ENCODE measurements at places on chromosomes 11 and 22.
A peak's percentile ranks its signal among the peaks of the same experiment; 100 is the strongest.

DNA sequence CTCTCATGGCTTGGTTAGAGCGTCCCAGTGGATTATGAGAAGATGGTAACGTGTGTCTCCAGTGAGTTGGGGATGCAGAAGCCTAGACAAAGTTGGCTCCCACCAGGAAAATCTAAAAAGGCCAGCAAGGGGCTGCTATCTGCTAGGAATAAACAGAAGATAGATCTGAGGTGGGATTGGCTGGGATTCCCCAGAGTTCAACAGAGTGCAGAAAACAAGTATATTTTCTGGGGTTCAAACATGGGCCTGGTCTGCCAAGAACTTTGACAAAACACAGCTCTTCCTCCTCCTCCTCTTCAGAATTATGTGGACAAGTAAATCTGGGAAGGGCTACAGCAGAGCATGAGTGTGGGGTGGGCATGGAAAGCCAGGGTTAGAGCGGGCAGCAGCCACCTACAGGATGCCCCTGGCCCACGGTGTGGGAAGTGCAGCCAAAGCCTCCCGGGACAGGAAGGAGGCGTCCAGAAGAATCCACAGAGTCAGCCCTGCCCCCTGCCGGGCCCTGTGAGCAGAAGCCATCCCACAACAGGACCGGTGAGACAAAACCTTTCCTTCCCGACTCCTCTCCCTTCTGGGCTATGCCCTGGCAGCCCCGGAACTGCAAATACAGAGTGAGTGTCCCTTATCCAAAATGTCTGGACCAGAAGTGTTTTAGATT is 67.1 kb downstream of the CD82 start:
- DNase-seq = peak; percentile 54

DNA sequence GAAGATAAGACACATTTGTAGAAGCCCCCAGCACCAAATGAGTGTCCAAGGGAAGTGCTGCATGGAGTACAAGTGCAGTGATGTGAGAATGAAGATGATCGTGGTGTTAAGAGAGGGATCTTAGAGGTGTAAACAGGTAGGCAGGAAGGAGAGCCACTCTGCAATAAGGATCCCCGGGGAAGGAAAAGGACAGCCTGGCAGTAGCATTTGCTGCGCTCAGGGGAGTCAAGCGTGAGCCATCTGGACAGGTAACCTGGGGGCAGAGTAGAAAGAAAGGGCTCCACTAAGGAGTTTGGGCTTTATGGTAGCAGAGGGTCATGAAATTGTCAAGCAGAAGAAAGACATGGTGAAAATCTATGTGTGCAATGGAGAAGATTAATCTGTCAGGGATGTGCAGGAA is 587.2 kb downstream of the BUD13 start:
- no peak for DNase-seq

- DNase-seq = no peak
Observed at GRCh38 chr11:106047631-106048030, 25.6 kb upstream of the MSANTD4 start.

DNA sequence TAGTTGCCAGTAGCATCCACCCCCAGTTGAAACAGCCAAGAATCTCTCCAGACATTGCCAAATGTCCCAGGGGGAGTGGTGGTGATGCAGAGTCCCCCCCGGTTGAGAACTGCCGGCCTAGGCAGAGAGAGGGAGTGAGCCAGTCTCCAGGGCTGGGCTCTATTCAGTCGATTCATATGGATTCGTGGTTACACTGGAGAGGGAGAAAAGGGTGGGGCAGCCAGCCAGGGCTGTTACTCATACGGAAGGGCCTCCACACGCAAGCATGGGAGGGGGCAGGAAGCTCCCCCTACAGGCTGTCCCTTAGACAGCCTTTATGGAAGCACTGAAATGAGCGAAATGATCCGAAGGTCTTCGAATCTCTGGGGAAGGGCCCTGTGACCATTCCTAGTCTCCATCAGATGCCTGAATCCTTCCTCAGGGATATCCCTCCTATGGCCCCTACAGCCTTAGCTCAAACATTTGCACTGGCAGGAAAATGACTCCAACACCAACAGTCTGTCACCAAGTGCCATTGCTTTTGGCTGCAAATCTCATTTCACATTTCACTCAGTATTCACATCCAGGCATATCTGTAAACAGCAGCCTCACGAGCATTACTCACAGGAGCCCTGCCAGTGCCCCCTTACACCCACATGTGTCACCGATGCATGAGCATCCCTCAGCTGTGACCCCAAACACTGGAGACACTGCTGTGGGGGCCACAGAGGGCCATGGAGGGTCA is 18.4 kb upstream of the TLCD5 start:
- no peak for DNase-seq

DNA sequence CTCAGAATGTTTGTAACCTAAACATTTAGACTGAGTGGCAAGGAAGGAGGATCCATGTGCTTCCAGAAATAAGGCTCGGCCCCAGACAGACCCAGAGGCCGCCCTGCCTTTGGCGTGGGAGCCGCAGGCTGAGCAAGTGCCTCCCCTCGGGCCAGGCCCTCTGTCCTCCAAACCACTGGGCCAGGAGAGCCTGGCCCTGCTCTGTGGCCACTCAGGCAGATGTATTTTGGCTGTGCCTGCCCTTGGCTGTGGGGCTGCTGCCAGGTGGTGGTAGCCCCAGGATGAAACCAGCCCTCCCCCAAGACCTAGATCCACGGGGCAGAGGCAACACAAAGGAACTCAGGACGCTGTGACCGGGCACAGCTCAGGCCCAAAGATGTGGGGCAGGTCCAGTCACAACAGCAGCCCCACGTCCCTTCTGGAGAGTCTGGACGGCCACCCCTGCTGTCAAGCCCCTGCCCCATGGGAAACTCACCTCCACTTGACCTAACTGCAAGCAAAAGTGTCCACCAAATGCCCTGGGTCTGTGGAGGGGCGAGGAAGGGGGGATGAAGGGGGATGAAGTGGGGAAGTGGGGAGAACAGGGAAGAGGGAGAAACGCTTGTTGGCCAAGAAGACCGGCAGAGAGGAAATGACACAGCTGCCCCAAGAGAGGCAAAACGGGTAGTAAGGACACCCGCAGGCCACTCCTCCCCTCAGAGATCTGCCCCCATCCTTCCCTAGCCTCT is 24.0 kb downstream of the PISD start:
- DNase-seq = peak; percentile 29

GRCh38 chr11:132541794-132542193 is 990.5 kb downstream of the OPCML start:
- no peak for DNase-seq

GRCh38 chr22:40056559-40056958 is 61.8 kb downstream of the FAM83F start:
- no peak for DNase-seq

DNA sequence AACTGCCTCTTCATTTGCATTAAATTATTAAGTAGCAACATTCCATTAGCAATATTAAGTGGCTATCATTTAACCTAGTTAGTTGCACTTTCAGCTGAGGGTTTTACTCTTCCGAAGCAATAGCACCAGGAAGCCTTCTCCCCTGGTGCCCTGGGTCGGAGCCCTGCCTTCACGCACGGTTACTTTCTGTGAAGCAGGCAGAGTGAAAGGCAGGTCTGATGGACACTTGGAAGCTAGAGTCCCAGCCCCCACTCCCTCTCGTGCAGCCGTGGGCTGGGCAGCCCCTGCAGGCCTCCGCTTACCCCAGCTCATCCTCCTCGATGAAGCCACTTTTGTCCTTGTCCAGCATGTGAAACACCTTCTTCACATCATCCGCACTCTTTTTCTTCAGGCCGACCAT is 2.0 kb downstream of the PVALB start:
- no peak for DNase-seq

DNA sequence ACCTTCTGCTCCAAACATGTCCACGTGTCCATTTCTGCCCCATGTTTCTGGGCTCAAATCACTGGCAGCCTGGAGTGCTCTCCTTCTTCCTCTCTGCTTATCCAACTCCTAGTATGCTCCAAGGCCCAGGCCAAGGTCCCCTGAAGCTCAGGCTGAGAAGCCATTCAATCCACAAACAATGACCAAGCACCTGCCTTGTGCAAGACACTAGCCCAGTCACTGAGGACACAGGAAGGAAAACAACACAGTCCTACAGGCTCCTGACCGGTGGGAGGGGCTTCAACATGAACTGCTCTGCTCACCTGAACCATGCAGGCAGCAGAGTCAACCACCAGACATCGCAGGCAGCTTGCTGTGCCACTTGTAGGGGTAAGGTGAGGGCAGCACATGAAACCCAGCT is 93.6 kb downstream of the RPL27A start:
- no peak for DNase-seq

DNA sequence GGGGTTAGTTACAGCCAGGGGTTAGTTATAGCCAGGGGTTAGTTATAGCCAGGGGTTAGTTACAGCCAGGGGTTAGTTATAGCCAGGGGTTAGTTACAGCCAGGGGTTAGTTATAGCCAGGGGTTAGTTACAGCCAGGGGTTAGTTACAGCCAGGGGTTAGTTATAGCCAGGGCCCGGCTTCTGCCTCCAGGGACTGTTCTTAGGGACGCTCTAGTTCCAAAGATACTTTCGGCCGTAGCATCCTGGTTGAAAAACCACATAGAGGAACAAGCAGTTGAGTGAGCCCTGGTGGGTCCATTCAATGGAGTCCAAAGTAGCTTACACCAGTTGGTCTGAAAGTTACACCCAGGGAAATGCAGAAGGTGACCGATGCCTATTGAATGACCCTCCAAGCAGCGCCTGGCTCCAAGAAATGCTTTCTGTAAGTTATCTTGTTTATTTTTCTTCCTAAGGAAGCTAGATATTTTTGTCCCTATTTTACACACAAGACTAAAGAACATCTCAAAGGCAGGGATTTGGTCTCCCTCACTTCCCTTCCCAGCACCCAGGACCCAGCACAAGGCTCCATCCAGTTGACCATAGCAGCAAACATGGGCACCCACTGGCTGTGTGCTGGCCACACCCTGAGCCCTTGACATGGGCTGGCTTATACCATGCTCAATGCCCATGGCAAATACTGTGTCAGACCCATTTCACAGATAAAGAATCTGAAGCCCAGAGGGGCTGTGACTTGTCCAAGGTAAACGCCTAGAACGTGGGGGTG is 49.7 kb upstream of the SHISAL1 start:
- DNase-seq = no peak

DNA sequence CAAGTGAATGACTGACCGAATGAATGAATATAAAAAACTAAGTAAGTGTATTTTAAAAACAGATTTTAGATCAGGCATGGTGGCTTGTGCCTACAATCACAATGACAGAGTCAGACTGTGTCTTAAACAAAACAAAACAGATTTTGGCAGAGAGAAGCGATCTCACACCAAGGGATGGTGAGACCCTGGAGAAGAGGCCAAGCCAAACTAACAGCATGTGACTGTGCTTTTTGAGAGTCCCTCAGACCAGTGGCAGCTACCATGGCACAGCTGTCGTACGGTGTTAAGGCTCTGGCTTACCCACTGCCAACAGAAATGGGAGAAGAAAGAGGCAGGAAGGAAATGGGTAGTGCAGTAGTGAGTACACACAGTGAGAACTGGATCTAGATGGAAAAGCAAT is 60.6 kb downstream of the SGSM3 start:
- DNase-seq = no peak

DNA sequence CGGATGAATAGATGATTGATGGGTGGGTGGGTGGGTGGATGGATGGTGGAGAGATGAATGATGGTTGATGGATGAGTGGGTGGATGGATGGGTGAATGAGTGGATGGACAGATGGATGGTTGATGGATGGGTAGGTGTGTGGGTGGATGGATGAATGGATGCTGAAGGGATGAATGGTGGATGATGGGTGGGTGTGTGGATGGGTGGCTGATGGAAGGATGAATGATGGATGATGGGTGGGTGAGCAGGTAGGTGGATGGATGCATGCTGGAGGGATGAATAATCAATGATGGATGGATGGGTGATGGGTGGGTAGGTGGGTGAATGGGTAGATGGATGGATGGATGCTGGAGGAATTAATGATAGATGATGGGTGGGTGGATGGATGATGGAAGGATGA is 40.5 kb downstream of the ANO1 start:
- no peak for DNase-seq

DNA sequence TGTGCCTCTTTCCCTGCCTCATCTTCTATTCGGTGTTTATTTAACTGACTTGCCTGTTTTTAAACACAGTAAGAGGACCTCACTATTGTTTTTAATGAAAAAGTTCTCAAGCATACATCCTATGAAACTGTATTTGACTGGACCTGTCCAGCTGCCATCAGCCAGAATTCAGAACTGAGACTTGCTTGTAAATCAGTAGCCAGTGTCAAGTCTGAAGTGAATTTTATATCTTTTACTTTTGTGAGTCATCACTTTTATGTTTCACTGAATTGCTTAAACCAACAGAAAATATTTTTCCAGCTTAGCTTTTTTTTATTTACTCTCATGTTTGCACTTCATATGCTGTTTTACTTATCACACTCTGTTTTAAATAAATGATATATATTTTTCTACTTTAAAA is 88.3 kb downstream of the LUZP2 start:
- no peak for DNase-seq
